ENCODE measurements at places on chromosomes 16 and 17.

- no peak for DNase-seq
These were observed 34.1 kb downstream of the MEOX1 start for GRCh38 chr17:43627653-43628052.

- no peak for DNase-seq
These were observed 149.3 kb downstream of the ENGASE start for GRCh38 chr17:79223953-79224352.

GRCh38 chr16:13633391-13633861 is 286.5 kb upstream of the ERCC4 start:
- DNase-seq = no peak

DNA sequence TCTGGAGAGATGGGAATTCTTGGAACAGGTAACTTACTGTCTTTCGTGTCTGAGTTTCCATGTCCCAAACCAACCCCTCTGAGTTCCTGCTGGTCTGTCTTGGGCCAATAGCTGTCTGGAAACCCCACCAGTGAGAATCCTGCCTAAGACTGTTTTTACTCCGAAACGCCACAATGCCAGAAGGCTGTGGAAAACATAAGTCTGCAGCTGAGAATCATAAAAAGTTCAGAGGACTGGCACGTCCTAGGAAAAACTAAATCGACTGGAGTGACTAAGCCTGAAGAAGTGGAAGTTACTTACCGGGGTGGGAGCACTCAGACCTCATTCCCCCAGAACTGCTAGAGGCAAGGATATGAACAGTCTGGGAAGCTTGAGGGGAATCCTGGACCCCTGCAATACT is 13.3 kb downstream of the LRRC75A start:
- no peak for DNase-seq

DNA sequence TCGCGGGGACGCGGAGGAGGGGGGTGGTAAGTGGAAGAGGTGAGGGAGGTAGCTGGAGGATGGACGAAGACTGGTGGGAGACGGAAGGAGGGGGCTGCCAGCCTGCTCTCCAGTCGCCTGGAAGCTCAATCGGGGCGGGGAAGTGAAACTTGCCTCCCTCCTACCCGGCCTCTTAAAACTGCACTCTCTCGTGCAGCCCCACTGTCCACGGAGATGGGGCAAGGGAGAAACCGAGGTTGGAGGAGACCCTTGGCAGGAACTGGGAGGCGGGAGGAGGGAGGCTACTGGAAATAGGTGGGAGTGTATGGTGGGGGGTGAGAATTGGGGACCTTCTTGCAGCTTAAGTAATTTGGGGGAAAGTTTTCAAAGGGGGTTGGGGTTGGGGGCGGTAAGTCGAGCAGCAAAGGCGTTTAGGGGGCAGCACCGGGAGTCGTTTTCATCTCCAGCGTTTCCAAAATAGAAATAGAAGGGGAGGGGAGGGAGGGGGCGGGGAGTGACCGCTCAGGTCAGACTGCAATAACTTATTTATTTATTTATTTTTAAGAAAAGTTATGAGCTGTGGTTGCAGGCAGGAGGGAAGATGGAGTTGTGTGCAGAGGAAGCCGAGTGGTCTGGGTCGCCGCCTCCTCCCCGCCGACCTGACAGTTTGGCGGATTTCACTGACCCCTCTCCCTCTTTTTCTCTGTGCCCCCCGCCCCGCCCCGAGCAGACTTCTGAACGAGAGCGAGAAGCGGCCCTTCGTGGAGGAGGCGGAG is 1.4 kb downstream of the SOX9 start:
- DNase-seq = no peak

DNA sequence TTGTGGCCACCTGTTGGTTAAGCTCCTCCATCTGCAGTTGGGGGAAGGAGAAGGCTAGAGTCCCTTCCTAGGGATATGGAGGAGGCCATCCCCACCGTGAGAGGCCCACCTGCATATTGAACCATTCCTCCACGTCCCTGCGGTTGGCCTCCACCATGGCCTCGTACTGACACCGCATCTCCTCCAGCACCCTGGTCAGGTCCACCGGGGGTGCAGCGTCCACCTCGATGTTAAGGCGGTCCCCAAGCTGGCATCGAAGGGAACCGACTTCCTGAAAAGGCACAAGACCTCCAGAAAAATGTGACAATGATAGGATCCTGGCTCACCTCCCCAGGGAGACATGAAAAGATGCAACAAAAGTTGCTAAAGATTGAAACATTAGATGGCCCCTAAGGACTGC is 3.0 kb downstream of the KRT32 start:
- DNase-seq = no peak

Measured in activated CD4-positive, CD25-positive, alpha-beta regulatory T cell treated with anti-CD3 and anti-CD28 coated beads, Interleukin-2, amount 50 U/mL, for 72 hours (primary cell).